GM13976 (cell line): ENCODE measurements at places on chromosomes 2 and 18.

DNA sequence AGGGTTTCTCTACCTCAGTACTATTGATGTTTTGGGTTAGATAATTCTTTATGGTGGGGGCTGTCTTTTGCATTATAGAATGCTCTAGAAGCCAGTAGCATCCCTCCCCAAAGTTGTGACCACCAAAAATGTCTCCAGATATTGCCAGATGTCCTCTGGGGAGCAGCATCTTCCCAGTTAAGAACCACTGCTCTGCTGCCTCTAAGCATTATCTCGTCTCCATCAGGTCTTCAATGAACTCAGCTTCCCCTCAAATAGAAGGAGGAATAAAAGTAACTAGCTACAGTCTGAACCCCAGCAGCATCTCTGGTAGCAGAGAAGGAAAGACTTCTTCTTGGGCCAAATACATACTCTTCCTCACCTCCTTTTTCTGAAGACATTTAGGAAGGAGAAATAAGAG, 244.1 kb downstream of the AGPS start:
- no peak for DNase-seq

- no peak for DNase-seq
Measured at GRCh38 chr2:179354296-179354695, 89.7 kb upstream of the SESTD1 start.

- DNase-seq = no peak
Measured at GRCh38 chr2:173567493-173567892, 212.8 kb downstream of the CDCA7 start.

DNA sequence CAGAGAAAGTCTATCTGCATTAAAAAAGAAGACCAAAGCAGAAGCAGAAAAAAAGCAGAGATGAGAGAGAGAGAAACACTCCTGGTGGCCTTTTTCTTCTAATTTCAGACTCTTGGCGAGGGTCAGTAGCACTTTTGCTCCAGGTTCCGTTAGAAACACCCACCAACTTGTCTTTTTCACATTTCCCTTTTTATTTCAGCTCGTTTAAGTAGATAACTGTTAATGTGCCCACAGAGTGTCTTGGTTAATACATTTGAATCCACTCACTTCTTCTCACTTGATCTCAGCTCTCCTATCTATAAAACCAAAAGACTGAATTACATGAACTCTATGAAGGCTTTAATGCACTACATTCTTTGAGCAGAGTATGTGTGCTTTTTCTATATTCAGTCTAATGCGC, 63.1 kb downstream of the AAK1 start:
- no peak for DNase-seq

GRCh38 chr18:7393080-7393479, 162.2 kb downstream of the LRRC30 start:
- no peak for DNase-seq

- no peak for DNase-seq
Measured at GRCh38 chr2:45002686-45003085, 6.6 kb downstream of the SIX2 start.

- DNase-seq = no peak
Measured at GRCh38 chr2:103788389-103788788, 1026.6 kb downstream of the TMEM182 start.

DNA sequence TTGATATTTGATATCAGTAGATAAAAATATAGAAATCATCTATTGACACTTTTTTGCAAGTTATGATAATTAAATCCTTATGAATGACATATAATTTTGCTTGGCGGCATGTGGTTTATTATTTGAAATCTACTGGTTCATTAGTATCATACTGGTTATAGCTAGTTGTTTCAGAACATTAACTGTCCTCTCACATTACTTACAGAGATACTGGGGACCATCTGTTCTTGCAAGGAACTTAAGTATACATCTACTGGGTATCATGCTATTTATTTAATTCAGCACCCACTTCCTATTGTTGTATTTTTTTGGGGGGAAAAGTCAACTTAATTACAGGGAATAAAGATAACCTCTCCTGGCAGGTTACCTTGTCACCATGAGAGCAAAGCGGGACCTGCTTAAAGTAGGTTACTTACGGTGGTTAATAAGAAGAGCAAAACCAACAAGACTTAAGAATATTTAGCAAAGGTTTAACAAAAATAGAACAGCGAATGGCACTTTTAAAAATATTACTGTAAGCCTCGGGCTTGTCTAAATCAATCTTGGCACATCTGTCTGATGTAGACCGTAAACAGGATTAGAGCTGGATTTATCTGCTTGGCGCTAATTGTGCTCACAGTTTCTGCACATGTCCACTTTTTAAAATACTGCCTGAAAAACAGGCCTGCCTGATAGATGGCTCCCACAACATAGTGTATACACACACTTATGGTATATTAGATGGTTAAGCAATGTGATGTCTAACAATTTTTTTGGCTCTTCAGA, 41.8 kb downstream of the CERKL start:
- no peak for DNase-seq

DNA sequence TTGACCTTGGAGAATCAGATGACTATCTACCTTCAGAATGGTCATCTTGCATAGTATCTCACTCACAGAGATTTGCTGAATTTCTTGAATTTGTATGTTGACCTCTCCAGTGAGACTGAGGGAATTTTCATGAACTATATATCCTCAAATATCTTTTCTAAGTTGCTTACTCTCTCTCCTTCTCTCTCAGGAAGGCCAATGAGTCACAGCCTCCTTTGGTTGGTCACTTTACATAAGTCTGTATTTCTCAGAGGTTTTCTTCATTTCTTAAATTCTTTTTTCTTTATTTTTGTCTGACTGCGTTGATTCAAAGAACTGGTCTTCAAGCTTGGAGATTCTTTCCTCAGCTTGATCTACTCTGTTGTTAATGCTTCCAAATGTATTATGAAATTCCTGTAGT, 51.7 kb downstream of the VIT start:
- DNase-seq = no peak

DNA sequence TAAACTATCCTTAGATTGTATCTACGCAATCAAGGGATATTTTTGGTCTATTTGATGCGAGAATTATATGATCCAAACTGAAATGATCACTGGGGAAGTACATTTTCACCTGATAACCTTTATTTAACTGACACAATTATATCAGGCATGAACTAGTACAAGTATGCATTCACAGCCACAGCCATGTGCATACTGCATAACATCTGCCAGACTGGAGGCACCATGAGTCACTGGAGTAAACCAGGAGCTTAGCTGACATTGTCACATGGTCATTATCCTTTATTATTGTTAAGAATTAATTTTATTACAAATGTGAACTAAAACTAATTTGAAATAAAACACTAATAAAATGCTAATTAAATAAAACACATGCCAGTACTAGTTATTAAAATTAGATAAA, 1127.1 kb downstream of the DPP10 start:
- no peak for DNase-seq

GRCh38 chr18:22394428-22394827, 23.3 kb downstream of the CTAGE1 start:
- DNase-seq = no peak

GRCh38 chr2:181203412-181203811, 223.0 kb downstream of the UBE2E3 start:
- DNase-seq = no peak

GRCh38 chr18:57353940-57354461, 1.6 kb downstream of the ST8SIA3 start:
- peak; percentile 76 for DNase-seq

- DNase-seq = no peak
Measured at GRCh38 chr2:197911667-197912066, 107.3 kb downstream of the PLCL1 start.

GRCh38 chr2:15748736-15749323, 157.2 kb downstream of the DDX1 start:
- DNase-seq = peak; percentile 65

DNA sequence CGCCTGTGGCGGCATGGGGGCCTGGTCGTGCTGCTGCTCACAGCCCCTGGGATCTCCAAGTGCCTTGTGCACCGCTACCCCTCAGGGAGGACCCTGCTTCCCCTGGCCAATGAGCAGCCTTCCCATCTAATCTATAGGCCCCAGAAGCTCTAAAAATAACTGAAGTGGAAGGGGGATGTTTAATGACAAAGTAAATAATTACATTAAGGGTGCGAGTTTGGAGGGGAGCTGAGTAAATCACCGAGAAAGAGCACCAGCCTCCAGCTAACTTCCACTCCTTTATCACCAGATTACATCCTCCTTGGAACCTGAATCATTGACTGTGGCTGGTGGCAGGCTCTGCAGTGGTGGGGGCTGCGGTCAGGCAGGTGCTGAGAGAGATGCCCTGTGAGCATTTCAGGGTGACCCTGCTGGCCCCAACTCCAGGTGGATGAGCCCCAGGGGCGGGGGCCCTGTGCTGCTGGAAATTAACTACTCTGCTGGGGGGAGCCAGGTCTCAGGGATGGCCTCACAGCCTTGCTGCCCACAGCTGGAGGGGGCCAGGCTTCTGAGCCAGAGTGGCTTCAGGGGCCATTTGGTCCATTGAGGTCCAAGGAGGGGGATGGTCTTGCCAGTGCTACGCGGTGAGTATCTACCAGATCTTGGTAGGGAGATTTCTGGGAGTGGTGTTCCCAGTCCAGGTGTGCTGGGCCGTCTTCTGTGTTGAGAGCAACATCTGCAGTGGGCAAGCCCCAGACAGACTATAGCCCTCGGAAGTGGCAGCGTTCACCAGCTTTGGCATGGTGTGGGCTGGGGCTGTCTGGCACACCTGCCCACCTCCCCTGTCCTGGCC, 74.2 kb downstream of the GLI2 start:
- no peak for DNase-seq
